A673 (cell line): ENCODE measurements at places on chromosomes 5 and 9.

DNA sequence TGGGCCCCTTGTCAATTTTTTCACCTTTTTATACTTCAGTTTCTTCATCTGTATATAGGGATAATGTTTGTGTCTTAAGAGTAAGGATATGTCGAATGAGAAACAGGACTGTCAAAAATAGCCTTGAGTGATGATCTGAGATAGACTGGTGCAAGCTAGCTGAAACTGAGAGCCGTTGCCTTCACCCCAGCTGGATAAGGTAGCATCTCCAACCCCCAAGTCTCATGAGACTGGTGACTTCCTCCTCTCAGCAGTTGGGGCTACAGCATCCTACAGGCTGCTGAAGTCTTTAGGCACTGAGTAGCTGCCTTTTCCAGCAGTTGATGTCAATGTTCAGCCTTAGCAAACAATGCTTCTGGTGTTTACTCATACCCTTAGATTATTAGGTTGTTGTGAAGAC lies 330.2 kb downstream of the OSTF1 start:
- DNase-seq = no peak

DNA sequence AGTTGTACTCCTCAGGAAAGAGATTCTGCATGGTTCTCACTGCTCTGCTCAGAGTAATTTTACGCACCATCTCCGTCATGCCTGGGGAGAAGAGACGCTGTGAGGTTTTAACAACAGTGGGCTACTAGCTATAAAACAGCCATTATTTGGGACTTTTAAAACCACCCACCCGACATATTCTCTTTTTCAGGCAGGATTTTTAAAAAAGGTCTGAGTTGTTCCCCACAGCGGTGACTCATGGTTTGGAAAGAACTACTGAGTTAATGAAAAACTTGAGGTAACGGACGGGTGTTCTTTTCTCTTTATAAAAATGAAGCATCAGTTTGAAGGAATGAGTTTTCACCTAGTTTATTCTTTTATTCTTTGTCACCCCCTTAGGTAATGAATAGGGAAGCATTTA lies 61.3 kb downstream of the TTLL11 start:
- DNase-seq = peak; percentile 55

DNA sequence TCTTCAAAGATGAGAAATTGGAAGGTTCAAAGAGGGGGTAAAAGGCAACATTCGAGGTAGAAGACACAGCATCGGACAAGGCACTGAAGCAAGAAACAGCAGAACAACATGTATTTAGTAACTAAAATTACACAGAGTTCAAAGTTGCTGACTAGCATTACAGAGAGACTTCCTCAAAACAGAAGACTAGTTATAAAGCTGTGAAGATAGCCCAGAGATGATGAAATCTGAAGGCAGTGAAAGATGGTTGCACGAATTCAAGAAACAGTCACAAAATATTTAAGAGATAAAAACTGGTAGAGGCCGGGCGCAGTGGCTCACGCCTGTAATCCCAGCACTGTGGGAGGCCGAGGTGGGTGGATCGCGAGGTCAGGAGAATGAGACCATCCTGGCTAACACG lies 16.3 kb downstream of the MAPKAP1 start:
- no peak for DNase-seq

DNA sequence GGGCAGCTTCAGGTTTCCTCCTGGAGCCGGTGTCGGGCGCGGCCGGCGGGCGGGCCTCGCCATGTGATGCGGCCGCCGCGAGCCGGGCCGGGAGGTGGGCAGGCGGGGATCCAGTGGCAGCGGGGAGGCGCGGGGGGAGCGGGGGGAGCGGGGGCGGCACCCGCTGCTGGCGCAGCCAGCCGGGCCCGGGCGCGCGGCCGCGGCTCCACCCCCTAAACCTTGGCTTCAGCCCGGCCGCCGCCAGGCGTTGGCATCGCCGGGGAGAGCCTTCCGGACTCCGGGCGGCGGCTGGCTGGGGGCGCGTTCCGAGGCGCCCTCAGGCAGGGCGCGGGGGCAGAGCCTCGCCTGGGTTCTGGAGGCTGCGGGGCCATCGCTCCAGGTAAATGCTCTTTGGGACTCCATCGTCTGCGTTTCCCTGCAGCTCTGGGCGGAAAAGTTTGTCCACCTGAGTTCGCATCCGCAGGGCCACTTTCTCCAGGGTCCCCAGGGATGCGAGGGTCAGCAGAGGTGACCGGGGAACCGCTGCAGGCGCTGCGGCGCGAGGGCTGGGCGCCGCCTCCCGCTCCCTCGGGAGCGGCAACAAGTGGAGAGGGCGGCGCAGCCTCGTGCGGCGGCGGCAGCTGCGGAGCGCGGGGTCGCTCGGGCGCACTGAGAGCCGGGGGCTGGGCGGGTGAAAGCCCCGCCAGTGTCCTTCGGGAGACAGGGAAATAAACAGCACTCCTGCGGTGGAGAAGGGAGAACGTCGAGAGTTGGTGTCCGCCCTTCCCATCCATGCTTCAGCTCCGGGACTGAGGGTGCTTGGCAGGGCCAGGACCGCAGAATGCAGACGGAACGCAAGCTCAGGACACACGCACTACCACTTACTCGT lies at the start of gene ARHGEF28:
ARHGEF28 (plus strand) TSS at position 253 of the 868 bp plus-strand sequence. CDS start 58,656 bp downstream, outside the sequence.
- DNase-seq = peak; percentile 50

- DNase-seq = peak; percentile 98
Measured at GRCh38 chr9:128688501-128689292, at the start of gene SET. TSS of gene SET (plus strand) at chr9:128689222. CDS start at chr9:128689583, 361 bp downstream.

DNA sequence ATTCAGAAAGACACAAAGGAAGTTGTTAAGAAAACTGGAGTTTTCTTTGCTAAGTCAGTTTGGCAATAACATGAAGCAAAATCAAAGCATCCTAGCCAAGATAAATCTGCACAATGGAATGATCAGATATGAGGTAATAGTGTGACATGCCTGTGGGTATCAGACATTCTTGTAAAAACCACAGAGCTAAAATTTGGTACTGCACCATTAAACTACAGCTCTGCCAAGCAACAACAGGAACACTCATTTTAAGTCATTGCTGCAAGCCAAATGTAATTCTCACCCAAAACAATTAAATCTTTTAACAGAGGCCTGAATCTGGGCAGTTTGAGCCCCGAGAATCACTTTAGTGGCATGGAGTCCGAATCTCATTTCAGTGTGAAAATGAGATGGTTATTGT lies 96.6 kb downstream of the VCAN start:
- DNase-seq = no peak

DNA sequence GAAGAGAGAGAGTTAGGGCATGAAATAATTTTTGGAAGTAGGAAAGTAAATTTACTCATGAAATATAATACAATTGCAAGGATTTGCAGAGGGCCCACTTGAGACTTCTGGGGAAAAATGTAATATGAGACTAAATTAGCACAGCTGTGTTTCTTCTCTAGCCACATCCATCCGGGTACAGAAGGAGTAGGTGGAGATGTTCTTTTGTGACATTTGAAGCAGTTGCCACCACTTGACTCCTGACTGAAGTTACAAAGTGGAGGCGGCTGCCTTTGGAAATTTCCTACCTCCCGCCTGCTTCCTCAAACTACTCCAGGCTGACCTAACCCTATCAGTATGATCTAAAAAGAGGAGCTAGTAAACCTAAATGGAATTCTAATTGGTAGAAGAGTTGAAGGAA lies 58.1 kb upstream of the SHISAL2B start:
- peak; percentile 55 for DNase-seq

DNA sequence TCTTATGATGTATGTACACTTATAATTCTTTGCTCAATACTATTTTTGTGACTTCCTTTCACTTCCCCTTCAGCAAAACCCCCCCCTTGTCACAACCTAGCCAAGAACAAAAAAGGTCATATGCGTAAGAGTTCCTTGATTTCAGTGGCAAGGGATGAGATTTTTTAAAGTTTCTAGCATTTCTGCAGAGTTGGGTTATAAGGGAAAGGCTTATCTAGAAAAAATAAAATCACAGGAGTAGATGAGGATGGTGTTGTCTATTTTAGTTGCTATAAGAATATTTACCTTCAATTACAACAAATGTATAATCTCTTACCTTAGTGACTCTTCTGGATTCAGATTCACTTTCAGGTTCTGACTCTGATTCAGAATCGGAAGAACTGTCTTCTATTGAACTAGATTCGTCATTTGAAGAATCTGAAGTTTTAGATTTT lies 184.6 kb downstream of the AP3B1 start:
- DNase-seq = no peak

DNA sequence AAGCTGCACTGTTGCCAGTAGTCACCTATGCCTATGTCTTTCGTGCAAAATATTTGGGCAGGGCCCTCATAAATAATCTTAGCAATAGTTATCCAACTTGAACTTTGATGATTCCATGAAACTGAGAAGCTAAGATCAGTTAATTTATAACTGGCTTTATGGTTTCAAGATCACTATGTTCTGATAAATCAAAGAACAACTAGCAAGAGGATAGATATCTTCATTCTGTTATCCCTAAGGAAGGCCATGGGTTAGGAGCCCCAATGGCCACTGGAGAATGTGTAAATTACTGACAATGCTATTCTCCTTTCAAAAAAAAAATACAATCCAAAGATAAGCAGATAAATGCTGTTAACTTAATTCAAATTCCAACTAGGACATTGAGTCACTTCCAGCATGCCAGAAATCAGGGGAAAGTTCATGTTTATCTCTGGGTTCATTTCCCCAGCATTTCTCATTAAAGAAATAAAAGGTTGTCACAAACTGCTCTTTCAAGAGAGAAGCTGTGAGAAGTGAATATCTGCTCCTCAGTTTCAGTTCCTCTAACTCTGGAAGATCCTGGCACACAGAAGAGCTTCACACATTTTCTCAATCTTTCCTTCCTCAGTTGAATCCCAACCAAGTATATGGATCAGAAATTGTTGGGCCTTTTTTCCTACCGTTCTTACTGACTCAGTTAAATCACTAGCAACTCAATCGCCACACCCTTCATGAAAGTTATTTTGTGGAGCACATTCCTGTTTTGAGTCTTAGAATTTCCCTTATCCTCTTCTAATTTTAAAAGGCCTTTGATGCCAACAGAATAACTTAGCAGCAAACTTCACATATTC lies 59.6 kb upstream of the SLC1A1 start:
- no peak for DNase-seq

DNA sequence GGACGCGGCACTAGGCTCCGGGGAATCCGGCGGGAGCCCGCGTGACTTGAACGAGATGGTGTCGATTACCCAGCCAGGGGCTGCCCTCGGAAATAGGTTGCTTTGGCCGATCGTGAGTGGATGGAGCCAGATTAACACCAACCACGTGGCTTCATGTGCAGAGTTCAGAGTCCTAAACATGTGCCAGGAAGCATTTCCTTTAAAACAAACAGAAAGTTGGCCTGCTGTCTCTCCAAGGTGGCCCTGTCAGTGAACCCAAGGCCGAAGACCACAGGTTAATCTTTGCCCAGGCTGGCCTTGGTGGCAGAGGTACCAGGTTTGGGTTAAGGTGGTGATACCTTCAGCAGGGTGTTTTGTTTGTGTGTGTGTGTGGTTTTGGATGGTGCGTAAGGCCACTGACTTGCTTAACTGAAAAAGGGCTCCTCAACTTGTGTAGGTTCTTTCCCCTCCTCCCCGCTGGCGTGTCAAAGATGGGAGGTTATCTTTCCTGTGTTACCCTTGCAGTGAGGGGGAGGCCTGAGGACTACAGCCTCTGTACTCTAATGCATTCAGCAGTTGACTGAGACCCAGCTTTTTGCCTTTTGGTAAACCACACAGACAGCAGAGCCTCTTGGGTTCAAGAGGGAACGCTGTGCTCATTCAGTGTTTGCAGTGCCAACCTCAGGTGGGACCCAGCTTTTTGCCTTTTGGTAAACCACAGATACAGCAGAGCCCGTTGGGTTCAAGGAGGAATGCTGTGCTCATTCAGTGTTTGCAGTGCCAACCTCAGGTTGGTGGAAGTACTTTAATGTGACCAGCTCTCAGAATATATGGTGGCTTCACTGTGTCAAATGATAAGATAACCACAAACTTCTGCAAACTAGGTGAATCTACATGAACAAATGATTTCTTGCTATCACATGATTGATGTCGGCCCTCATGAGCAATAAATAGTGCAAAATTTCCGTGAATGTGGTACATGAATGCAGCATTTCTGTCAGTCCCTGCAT lies 1.4 kb downstream of the IQGAP2 start:
- DNase-seq = peak; percentile 33

DNA sequence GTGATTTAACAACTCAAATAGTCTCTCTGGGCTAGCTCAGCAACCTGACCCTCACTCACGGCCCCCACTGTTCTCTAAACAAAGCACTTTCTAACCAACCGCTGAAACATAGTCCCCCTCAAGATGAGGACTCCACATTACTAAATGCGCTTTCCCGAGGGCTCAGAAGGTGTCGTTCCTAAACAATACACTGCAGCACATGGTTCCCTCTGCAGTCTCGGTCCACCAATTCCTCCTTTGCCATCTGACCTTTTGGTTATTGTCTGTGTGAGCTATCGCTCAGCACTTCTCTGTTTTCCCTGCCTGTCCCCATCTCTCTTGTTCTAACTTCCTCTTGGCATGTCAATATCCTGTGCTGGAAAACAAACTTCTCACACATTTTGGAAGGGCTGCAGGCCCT lies 7.2 kb downstream of the EPB41L4A start:
- DNase-seq = no peak

DNA sequence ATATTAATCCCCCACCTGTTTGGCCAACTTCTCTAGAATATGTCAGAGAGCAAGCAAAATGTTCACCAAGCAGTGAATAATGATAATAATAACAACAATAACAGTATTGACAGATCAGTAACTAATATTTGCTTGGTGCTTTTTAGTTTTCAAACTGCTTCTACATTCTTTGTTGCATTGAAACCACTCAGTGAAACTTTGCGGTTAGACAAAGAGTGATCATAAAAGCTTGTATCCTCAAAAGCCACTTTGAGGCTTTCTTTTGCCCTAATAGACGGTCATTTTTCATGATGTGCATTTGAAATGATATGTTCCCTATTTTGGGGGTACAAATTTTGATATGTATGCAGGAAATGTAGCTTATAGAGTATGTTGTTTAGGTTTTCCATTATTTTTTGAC lies 43.6 kb upstream of the PTGS1 start:
- no peak for DNase-seq

GRCh38 chr9:21709464-21710058 lies 92.9 kb upstream of the MTAP start:
- peak; percentile 57 for DNase-seq

DNA sequence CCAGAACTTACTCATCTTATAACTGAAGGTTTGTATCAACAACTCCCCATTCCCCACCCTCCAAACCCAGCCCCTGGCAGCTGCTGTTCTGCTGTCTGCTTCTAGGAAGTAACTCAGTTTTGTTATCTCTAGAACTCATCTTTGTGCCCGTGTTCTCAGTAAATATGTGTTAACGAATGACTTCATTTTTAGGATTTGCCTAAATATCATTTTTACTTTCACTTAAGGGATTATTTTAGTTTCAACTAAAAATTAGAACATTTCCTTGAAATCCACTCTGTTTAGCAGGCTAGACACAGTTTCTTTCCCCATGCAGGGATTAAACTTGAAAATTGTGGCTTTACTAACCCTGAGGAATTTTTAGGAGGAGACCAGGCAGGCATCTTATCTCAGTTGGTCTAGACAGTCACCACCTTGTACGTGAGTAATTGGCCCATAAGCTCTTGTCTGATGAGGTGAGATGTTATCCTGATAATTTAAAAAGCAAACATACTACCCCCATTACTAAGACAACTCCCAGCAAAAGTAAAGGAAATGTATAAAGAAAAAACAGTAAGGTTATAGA lies 68.2 kb upstream of the TNFAIP8 start:
- no peak for DNase-seq

GRCh38 chr9:20373263-20373662 lies 249.0 kb downstream of the MLLT3 start:
- DNase-seq = no peak

GRCh38 chr5:112012104-112012503 lies 255.1 kb upstream of the NREP start:
- DNase-seq = no peak

GRCh38 chr9:99114049-99114440 lies 9.1 kb downstream of the TGFBR1 start:
- DNase-seq = no peak

- DNase-seq = peak; percentile 31
Measured at GRCh38 chr5:80037366-80037765, 2.2 kb downstream of the THBS4 start.

- DNase-seq = peak; percentile 52
Measured at GRCh38 chr5:62538017-62538942, 40.3 kb upstream of the LRRC70 start.
